ENCODE measurements at places on chromosomes 2 and 18.

DNA sequence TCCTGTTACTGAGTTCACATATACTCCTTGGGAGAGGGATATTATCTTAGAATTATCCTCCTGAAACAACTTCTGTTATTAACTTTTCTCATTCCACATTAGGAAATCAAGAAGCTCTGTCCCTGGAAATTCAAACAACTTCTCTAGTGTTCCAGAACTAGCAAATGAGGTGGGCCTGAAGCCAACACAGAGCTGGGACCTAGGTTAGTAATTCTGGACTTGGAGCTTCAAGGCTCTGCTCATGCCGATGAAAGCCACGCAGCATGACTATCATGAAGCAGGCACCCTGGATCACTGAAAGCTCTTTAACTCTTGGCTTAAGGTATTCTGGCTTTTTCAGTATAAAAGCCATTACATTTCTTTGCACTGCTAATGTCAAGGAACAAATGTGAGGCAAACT lies 242.7 kb downstream of the TGIF1 start:
- no peak for DNase-seq

DNA sequence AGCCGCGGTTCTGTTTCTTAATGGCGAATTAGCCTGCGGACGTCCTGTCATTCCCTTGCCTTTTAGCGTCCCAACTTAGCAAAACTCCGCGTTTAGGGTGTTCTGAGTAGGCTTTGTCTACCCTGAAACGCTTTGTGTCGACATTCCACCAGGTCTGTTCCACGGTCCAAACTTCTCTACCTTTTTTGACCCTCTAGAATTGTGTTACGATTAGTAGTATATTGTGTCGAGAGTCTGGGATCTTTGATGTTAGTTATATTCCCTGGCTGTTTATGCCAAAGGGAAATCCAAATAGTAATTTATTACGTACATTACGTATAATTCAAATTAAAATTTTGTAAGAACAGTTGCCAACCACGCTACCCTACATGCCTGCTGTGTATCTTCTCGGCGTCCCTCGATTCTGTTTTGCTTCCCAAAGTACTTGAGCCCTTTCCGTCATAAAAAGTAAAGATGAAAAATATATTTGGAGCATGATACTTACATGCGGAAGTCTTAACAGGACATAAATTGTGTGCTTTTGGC lies 495 bp upstream of the TTC32 start:
- DNase-seq, result no peak

DNA sequence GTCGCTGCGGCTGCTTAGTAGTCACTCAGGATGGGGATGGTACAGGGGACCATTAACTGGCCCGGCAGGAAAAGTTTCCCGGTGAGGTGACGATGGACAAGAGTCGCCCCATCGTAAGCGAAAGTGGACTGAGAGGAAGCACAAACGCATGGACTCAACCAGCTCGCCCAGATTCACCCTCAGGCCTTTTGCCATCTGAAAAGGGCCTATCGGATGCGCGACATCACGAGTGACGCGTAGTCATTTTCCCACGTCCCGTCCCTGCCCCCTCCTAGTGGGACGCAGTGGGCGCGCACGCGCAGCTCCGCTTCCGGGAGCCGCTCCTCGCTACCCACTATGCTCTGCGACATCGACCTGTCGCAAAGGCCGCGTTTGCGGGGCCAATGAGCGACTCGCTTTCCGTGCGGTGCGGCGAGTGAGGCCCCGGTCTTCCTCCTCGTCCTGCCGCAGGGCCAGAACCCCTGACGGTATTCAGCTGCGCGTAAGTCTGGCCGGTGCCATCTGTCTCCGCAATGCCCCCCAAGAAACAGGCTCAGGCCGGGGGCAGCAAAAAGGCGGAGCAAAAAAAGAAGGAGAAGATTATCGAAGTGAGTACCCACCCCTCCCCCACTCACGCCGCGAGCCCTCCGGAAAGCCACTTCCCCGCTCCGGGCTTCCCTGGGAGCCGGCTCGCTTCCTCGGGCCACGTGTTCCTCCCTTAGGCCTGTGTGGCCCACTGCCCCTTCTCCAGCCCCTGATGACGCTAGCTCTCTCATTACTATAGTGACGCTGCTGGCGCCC lies at the start of gene ZC3H15:
Gene ZC3H15, plus strand, starts transcription at position 390 of the 780 bp plus-strand sequence. Its CDS starts 123 bp downstream, at position 513.
- peak; percentile 95 for DNase-seq

DNA sequence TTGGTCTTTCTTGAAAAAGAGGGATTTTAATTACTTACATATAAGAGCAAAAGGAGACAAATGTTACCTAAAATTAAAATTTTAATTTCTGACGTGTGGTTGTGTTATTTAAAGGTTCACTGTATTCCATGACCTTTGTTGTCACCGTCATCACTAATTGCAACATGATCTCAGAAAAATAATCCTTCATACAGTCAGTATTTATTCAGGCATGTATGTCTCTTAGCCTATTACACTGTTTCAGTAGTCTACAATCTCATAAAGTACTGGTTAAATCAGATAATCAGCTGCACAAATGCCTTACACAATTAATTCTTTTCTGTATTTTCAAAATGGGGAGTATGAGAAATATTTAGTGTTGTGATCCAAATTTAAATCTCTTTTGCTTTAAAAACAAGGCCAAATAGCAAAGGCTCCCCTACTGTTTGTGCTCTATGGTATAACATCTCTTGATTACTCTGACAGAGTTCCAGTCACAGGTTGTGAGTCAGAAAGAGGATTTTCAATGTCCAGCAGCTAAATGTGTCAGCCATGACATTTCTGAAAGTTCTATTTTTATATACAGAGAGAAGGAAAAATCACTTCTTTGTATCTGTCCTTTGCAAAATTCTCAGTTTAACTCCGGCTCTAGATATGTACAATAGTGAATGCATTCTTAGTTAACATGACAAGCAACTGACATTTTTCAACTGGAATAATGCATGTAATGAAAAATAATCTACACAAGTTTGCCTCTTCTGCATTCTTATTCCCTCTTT lies 184.0 kb downstream of the FIGN start:
- DNase-seq, result no peak

- no peak for DNase-seq
These were observed 144.5 kb downstream of the RAD51AP2 start for GRCh38 chr2:17373741-17374140.

DNA sequence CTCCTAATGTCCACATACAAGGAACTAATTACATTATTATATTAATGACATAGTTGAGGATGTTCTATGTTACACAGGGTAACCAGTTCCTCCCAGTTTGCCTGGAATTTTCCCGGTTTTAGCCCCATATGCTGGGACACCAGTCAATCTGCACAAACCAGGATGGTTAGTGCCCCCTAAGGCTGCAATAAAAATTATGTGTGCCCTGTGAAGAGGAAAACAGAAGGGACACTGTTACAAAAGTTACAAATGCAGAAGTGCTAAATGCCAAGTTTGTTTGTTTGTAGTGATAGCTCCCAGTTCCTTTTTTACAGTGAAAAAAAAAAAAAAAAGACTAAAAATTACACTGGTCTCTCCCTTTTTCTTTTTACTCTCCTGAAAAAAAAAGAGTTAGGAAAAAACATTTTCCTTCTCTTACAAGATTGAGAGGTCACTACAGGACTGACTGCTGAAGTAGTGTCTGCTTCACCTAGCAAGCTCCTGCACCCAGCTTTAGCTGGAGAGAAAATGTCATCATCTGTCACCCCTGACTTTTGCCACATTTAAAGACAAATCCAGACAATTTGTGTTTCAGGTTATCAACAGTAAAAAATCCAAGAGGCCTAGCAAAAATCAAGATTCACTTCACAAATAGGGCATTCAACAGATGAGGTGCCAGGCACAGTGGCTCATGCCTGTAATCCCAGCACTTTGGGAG lies 3.2 kb downstream of the ANKRD44 start:
- no peak for DNase-seq

- no peak for DNase-seq
These were observed 138.9 kb upstream of the HDAC4 start for GRCh38 chr2:239539776-239540100.

GRCh38 chr2:201448061-201448460 lies 3.2 kb downstream of the TRAK2 start:
- DNase-seq, result no peak

DNA sequence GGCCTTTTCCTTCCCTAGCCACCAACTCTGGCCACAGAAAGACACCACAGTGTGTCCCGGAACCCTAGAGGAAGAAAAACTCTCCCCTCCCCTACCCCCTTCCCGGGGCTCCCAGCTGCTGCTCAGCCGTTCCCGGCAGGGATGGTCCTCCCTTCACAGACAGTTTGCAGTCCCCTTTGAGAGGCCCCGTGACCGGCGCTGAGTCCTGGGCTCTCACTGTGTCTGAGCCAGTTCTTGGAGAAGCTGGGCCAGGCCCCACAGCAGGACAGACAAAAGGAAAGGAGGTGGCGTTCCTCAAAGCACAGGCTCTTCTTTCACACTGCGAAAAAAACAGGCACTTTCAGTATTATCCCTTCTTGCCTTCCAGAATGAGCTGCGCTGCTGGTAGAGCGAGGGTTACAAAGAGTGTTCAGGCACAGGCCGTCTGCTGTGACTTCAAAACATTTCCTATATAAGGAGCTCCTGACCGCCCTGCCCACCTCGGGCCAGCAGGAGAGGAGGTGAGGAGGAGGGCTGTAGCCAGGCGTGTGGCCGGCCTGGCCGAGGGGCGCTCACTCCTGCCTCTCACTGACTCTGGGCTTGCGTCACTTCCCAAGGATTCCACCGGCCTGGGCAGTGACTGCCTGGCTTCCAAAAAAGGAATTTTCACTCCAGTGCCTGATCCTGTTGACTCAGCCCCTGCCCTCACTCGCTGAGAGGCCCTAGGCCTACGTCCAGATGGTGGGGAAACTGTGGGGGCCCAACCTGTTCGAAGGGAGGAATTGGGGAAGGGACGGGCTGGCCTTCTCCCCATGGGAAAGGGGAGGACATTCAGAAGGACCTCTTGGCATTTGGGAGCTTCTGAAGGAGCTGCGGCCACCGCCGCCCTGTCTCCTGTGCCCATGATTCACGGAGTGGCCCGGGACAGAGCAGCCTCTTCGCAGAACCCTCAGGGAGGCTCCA lies 24.9 kb downstream of the CIDEA start:
- no peak for DNase-seq

GRCh38 chr2:222671259-222672067 lies at the start of gene MOGAT1:
Gene MOGAT1, plus strand, starts transcription at chr2:222671658. Its CDS starts 128 bp downstream, at chr2:222671786.
- peak; percentile 53 for DNase-seq

GRCh38 chr2:180456801-180457200 lies 449.7 kb upstream of the CWC22 start:
- no peak for DNase-seq

- no peak for DNase-seq
These were observed 26.7 kb downstream of the COPS9 start for GRCh38 chr2:240109386-240109785.

DNA sequence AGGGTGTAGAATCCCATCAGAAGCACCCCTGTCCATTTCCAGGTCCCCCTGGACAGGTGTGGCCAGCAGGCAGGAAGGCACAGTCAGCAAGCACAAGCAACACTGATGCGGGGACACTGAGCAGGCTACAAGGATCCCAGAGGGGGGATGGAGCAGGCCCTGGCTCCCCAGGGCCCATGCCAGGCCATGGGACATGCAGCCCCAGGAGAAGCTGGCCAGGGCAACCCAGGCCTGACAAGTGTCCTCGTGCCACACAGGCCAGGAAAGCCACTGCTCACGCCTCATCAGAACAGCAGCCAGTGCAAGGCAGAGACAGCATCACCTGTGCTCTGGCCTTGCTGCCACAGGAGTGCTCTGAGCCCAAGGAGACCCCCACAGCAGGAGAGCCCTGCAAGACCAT lies 14.1 kb upstream of the GPC1 start:
- peak; percentile 40 for DNase-seq

- DNase-seq, result no peak
These were observed 270.7 kb upstream of the HNMT start for GRCh38 chr2:137693534-137693933.

DNA sequence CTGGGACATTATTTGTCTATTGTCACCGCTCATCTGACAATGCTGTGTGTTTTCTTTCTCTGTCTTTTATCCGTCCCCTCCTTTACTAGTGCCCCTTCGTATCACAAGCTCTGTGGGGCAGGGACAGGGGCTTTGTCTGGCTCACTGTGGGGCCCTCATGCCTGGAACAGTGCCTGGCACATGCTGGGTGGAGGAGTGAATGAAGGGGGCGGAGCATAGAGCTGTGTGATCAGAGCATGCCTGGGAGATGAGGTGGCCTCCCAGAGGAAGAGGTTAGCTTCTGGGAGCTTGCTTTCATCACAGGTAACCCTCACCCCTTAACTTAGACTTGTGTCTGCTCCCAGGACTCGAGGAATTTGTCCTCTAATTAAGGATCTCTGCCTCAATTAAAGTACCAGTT lies 16.4 kb downstream of the MTCL1 start:
- DNase-seq, result no peak

- DNase-seq, result no peak
These were observed 101.3 kb upstream of the BCL2L11 start for GRCh38 chr2:111019381-111019780.

DNA sequence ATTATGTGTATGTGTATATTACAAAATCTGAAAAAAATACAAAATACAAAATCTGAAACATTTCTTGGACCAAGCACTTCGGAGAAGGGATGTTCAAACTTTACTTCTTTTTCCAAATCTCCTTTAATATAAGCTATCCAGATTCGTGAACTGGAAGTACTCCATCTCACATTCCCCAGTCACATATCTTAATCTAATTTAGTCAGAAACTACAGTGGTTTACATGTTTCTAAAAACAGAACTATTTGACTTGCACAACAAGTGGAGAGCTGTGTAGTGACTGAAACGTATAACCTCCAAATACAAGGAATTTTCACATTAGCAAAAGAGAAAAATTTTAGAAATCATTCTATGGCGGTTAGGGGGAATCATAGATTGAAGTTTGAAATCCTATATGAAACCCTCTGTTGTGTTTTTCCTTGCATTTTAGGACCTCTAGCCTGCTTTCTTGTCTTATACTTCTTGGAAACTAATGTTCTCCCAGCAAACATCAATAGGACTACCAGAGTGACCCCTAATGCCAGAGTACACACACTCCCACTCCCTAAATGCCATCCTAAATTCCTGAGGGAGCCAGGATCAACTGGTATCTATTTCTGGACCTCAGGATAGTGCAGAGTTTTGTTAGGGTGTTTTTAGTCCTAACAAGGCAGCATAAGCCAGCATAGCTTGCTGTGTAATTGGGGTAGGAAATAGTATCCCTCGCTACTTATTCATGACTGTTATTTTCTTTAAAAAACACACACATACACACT lies 30.2 kb upstream of the ROCK1 start:
- DNase-seq, result no peak

DNA sequence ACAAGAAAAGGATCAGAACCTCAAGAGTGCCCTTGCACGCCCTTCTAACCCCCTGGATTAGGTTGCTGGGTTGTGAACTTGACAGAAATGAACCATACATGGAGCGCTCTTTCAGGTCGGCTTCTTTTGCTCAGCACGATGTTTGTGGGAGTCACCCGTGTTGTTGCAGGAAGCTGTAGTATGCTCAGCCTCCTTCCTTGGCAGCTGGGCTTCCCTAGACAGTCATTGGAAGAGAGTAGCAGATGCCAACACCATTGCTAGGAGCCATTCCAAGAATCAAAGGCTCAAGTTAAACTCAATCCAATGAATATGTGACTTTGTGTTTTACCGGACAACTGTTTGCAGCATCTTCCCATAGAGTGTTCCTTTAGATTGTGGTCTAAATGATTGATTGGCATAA lies 47.0 kb downstream of the RAB12 start:
- DNase-seq, result no peak

GRCh38 chr18:23032030-23032582 lies 99.0 kb downstream of the RBBP8 start:
- DNase-seq, result no peak

GRCh38 chr2:164060031-164060430 lies 324.2 kb upstream of the FIGN start:
- no peak for DNase-seq
